ENCODE measurements at places on chromosomes 6 and 20.
A peak's percentile ranks its signal among the peaks of the same experiment; 100 is the strongest.

DNA sequence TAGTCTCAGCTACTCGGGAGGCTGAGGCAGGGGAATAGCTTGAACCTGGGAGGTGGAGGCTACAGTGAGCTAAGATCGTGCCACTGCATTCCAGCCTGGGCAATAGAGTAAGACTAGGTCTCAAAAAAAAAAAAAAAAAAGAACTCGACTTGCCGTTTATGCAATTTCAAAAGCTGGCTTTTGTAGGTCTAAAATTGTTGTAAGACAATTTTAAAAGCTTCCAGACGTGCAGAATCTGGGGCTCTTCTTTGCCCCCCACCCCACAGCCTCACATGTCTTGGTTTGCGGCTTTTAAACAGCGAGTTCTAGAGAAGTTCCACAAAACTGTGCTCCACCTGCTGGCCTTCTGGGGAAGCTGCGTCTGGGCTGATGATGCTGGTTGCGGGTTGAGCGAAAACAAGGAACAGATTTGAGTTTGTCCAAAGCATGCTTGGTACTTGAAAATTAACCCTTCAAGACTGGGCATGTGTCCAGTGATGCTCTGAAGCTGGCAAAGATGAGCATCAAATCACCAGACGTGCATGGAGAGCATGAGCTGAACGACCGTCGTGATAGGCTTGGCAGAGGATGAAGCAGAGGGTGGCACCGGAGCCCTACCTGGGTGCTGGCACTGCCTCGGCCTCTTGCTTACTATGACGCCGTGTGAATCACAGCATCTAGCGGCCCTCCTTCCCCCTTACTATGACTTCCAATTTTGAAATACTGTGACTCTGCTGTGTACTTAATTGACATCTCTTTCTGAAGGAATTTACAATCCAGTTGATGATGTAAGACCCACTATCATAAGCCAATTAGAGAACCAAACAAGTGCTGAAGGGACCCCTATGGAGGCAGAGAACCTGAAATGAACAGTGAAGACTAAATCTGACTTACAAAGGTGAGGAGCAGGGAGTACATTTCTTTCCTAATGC, 171.4 kb downstream of the GMPR start:
- H3K4me1 ChIP-seq = no peaks in the 10 kb centered on the region
- H3K27ac ChIP-seq = no peak overlapping the region
- H3K27me3 ChIP-seq = no peaks in the 10 kb centered on the region
- DNase-seq = peak; percentile 63

- no peaks in the 10 kb centered on the region for H3K27me3 ChIP-seq
- H3K4me3 ChIP-seq = peak overlapping the region; percentile 94
Observed at GRCh38 chr20:409697-410559, 1.8 kb downstream of the RBCK1 start.

DNA sequence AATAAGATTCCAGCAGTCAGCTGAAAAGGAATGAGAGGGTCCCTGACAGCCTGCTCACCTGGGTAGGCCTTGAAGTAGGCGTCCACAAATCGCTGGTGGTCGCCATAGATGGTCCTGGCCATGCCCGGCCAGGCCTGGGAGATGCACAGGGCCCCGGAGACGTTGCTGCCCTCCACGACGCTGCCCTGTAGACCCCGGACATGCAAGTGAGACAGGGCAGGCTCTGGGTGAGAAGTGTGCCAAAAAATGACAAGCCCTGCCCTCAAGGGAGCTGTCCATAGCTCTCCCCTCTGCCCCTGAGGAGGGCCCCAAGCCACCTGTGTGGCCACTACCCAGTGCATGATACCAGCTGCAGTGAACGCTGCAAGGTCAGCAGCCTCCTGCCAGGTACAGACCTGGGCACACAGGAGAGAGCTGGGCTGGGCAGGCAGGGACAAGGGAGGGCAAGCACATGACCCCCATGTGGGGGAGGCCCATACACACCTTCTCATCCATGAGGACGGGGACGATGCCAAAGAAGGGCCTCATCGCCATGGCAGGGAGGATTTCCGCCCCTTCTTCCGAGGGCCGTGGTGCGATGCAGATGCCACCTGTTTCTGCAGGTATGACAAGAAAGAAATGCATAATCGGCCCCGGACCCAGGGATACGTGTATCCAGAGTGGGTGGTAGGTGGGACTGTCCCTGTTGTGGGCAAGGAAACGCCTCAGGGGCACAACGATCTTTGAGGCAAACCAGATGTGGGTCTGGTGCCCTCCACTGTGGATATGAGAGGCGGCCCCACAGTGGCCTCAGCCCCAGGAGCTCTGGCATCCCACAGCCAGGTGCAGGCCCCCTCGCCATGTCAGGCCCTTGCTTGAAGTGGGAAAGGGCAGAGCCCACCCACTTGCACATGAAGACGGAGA, 21.2 kb upstream of the APMAP start:
- peaks cover 86% of the 10 kb centered on the region for H3K36me3 ChIP-seq
- H3K4me3 ChIP-seq = no peak overlapping the region
- H3K27ac ChIP-seq = no peak overlapping the region
- DNase-seq = no peak

DNA sequence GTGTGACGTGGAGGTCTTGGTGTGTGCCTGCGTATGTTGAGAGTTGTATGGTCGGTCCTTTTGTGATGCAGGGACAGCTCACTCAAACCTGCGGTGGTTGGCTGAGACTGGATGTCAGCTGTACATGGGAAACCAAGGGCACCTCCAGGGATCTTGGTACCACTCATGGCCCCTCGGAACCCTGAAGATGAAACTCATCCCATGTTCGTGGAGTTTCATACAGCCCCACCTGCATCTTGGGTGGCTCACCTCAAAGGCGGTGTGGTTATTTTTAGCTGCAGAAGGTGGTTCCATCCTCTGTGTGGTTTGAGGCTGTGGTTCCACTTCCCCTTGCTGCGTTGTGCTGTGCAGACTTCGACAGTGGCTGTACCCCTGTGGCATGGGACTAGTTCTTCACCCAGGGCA, 52.6 kb upstream of the SLC22A1 start:
- peaks cover 71% of the 10 kb centered on the region for H3K36me3 ChIP-seq
- DNase-seq = no peak
- no peaks in the 10 kb centered on the region for H3K4me1 ChIP-seq
- H3K4me3 ChIP-seq = no peak overlapping the region
- H3K27me3 ChIP-seq = no peaks in the 10 kb centered on the region

GRCh38 chr20:5172903-5173463, 46.2 kb downstream of the CDS2 start:
- DNase-seq = no peak
- no peaks in the 10 kb centered on the region for H3K4me1 ChIP-seq
- no peak overlapping the region for H3K27ac ChIP-seq

DNA sequence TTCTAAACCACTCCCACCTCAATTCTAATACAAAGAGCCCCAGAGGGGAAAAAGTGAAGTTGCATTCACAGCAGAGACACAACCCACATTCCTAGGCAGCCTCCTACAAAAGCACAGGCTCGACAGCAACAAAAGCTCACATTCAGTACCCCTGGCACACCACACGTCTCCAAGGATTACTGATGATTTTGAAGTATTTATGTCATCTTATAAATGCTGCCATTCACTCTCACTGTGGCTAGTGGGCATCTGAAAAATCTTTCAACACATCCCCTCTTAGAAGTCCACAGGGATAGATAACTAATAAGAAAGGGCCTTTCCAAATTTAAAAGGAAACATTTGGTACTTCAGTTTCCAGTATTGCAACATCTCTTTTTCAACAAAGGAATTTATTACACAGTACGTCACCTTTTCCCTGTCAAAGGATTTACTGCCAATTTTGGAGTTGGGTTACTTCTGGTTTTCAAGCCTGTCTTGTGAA, 146.7 kb downstream of the TASP1 start:
- no peaks in the 10 kb centered on the region for H3K36me3 ChIP-seq
- no peaks in the 10 kb centered on the region for H3K4me1 ChIP-seq
- H3K4me3 ChIP-seq = no peak overlapping the region
- no peak for DNase-seq

DNA sequence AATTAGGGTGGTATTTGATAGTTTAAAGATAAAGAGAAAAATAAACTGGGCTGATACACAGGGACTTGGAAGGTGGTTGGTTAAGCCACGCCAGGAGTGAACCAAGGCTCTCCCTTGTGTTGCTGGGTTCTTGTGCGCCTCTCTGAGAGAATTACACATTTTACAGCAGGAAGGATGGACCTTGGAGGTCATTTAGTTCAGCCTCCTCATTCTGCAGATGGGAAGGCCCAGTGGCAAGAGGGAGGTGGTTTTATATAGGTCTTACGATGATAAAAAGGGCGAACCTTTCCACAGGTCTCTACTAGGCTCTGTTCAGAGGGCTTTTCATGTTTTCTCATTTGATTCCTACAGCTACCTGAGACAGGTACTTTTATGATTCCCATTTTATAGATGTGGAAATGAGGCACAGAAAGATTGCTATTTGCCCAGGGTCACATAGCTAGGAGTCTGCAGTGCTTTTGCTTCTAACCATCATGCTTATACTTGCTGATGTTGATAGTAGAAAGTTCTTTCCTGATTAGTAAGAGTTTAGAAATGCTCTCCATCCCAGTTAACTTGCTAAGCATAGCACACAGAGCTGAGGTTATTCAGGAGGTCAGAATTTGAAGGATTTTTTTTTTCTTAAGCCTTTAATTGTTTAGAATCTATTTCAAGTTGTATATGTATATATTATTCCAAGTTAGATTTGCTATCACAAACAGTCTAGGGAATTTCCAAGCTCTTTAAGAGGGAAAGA, 12.8 kb downstream of the HIVEP1 start:
- H3K27ac ChIP-seq = no peak overlapping the region
- no peak for DNase-seq
- H3K27me3 ChIP-seq = no peaks in the 10 kb centered on the region
- no peak overlapping the region for H3K4me3 ChIP-seq
- no peaks in the 10 kb centered on the region for H3K4me1 ChIP-seq

DNA sequence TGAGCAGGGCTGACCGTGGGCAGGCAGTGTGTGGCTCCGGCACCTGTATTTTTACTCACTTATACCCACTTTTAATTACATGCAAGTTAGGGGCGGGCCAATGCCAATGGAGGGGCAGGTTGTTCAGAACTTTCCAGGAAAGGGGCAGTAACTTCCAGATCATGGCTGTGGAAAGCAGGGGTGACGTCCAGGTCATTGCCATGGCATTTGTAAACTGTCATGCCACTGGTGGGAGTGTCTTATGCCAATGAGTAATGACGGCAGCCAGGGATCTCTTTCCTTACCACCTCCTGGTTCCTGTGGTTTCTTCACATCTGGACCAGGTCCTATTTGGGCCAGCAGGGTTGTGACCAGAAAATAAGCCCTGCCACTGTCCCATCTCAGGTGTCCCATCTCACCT, 258.7 kb downstream of the THBS2 start:
- DNase-seq = no peak
- no peaks in the 10 kb centered on the region for H3K36me3 ChIP-seq
- H3K27me3 ChIP-seq = no peaks in the 10 kb centered on the region
- H3K4me3 ChIP-seq = no peak overlapping the region
- H3K4me1 ChIP-seq = no peaks in the 10 kb centered on the region

- no peak overlapping the region for H3K4me3 ChIP-seq
- H3K36me3 ChIP-seq = no peaks in the 10 kb centered on the region
- no peaks in the 10 kb centered on the region for H3K4me1 ChIP-seq
- no peaks in the 10 kb centered on the region for H3K27me3 ChIP-seq
Observed at GRCh38 chr6:124721331-124721730, 240.9 kb upstream of the RNF217 start.

GRCh38 chr6:124867121-124867520, 95.1 kb upstream of the RNF217 start:
- H3K36me3 ChIP-seq = no peaks in the 10 kb centered on the region
- H3K27ac ChIP-seq = no peak overlapping the region
- H3K4me1 ChIP-seq = no peaks in the 10 kb centered on the region
- DNase-seq = no peak
- H3K27me3 ChIP-seq = no peaks in the 10 kb centered on the region

GRCh38 chr20:4581838-4582237, 139.9 kb upstream of the PRND start:
- no peaks in the 10 kb centered on the region for H3K36me3 ChIP-seq
- DNase-seq = no peak
- H3K27me3 ChIP-seq = no peaks in the 10 kb centered on the region
- H3K27ac ChIP-seq = no peak overlapping the region
- no peak overlapping the region for H3K4me3 ChIP-seq

DNA sequence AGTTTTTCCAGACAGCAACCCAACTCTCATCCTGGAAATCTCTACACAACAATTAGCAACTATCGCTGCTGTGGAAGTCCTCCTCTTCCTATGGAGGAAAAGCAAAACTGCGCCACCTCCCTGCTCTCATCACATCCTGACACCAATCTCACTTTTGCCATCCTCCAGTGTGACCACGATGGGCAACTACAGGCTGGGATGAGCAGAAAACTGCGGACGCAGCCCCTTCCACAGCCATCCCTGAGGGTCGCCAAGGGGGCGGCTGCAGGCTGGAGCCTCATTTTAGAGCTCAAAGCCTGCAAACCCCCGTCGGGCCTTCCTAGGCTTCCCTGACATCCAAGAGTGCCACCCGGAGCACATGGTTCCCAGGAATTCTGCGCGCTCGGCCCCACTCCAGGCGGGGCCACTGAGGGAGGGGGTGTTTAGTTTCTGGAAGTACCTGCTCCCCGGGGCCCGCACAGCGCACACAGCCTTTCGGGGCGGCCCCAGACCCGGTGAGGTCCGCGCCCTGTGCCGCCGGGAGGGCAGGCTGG, 1.2 kb downstream of the TCFL5 start:
- peak overlapping the region; percentile 34 for H3K4me3 ChIP-seq
- no peaks in the 10 kb centered on the region for H3K27me3 ChIP-seq
- no peaks in the 10 kb centered on the region for H3K4me1 ChIP-seq
- H3K27ac ChIP-seq = no peak overlapping the region

DNA sequence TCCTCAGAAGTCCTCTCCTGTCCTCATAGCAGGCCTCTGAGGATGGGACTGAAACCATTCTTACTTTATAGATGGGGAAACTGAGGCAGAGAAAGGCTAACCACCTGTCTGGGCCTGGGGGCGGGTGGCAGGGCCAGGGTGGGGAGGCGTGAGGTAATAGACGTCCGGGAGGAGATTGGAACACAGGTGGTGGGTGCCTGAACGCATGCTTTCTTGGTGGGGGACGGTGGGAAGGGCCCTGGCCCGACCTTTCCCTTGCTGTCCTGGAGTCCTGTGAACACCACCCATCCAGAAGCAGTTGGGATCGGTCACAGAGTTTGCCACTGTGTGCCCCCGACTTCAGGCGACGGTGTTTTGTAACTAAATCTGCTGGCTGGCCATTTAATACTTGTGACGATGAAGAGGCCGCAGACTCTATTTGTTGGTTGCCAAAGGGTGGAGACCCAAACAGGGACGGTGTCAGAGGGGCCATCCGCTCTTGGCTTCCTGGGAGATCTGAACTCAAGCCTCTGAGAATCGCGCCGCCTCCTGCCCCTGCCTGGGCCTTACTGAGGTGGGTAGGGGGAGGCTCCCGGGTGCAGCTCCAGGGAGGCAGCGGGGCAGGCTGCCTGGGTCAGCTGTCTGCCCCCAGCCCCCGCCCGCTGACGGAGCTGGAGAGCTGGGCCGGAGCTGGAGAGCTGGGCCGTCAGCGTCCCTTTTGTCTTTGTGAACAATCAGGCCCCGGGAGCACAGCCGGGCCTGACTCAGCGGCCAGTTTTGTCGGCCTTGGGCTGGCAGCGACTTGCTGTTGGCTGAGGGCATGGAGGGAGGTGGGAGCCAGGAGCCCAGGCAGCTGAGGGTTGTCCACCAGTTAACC, 4.1 kb downstream of the RBM38 start:
- H3K27ac ChIP-seq = no peak overlapping the region
- H3K4me3 ChIP-seq = no peak overlapping the region
- no peak for DNase-seq
- H3K36me3 ChIP-seq = no peaks in the 10 kb centered on the region

- no peaks in the 10 kb centered on the region for H3K27me3 ChIP-seq
- no peak for DNase-seq
- no peaks in the 10 kb centered on the region for H3K36me3 ChIP-seq
Observed at GRCh38 chr6:156916130-156916801, 139.1 kb downstream of the ARID1B start.

- no peaks in the 10 kb centered on the region for H3K36me3 ChIP-seq
- no peak overlapping the region for H3K27ac ChIP-seq
- H3K4me1 ChIP-seq = peaks cover 14% of the 10 kb centered on the region
Observed at GRCh38 chr6:41577356-41578216, 31.4 kb downstream of the FOXP4 start.
